ENCODE measurements at places on chromosomes 16 and 17.

GRCh38 chr17:4858882-4859260 is 25.7 kb downstream of the MINK1 start:
- DNase-seq, result peak; percentile 69

DNA sequence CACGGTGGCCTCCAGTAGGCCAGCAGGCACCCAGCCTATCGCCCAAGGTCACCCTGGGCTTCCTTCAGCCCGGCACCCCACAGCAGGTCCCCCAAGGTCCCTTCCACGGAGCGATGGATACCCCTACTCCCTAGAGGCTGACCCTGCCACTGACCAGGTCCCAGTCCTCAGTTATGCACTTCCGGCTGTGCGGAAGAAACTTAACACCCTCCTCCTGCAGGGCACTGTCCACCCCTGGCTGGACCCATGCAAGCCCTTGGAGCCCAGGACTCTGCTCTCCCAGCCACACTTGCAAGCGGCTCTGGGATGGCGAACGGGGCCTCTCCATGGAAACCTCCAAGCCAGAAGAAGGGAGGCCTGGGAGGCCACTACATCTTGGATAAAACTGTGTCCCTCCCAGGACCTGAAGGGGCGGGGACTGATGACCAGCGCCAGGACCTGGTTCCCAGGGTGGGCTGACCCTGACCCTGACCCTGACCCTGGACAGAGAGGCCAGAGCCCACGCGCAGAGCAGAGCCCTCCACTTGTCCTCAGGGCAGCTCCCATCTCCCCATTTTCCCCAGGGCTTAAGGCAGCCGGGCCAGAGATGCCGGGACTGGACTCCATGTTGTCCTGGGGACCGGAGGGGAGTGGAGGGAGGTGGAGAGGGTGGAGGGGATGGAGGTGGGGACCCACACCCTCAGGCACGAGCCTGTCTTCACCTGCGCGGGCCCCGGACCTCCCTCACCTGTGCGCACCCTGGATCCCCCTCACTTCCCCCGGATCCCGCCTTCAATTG is 734 bp downstream of the CEP131 start:
- no peak for DNase-seq

DNA sequence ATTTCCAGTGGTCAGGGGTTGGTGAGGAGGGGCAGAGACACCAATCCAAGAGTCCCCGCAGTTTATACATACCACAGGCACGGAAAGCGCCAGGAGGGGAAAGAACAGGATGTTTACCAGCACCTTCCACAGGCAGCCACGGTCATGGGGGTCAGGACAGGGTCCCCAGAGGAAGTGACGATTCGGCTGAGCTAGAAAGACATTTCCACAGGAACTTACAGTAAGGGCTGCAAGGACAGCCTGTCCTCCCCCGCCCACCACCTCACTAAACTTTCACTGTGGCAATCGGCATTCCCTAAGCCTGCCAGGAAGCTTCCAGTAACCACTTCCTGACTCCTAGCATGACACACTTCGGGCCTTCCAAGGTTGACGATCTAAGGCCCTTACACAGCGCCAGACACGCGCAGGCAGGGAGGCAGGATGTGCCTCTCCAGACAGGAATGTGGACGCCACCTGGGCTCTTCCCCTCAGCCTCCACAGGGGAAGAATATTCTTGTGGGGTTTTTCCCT is 1.2 kb upstream of the MT2A start:
- no peak for DNase-seq

GRCh38 chr16:84898447-84898846 is 78.7 kb downstream of the CRISPLD2 start:
- DNase-seq, result no peak

GRCh38 chr17:39674702-39675389 is 6.6 kb downstream of the PNMT start:
- DNase-seq, result no peak

DNA sequence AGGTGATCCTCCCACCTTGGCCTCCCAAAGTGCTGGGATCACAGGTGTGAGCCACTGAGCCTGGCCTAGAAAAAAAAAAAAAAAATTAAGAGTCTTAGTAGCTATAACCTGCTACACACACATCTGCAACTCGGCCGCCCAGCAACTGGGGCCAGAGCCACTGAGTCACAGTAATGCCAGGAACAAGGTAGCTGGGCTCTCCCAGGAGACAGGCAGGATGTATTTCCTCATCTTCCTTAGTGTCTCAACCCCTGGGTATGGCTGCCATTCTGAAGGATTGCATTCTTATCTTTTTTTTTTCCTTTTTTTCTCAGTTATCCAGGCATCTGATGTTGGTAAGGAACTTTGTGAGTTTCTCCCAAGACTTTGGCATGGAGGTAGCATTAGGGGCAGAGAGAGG is 7.1 kb upstream of the PSMD3 start:
- no peak for DNase-seq

DNA sequence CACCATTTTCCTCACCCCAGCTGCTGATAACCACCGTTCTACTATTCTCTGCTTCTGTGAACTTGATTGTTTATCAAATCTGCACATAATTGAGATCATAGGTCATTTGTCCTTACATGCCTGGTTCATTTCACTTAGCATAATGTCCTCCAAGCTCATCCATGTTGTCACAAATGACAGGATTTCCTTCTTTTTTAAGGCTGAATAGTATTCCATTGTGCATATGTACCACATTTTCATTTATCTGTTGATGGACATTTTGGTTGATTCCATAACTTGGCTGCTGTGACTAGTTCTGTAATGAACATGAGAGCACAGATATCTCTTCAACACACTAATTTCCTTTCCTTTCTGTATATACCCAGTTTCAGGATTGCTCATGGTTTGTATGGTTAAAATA is 225.3 kb upstream of the TBX2 start:
- DNase-seq, result no peak

DNA sequence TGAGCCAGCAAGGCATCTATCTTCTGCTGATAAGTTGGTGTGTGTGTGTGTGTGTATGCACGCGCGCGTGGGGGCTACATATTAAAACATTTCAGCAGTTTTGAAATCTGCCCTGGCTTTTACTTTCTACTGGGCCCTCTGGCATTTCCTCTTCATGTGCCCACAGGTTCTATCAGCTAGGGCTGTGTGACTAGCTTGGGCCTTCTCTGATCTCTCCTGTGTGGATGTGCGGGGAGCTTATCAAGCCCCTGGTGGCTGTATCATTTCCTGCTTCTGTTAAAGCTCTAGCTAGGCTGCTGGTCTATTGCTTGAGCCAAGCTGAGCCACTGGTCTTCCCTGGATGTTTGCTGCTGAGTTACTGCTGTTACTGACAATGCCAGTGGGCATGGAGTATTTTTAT is 132.5 kb downstream of the AATF start:
- DNase-seq, result no peak

GRCh38 chr17:76382803-76383545 is 1.4 kb upstream of the SPHK1 start:
- no peak for DNase-seq

GRCh38 chr16:47779201-47780016 is 318.3 kb downstream of the PHKB start:
- no peak for DNase-seq

GRCh38 chr17:81607431-81607830 is 29.5 kb downstream of the NPLOC4 start:
- DNase-seq, result no peak

All from globus pallidus (tissue), 1 donor.